Activated CD4-positive, alpha-beta T cell treated with anti-CD3 and anti-CD28 coated beads for 4 hours (primary cell): ENCODE measurements at places on chromosomes 4 and X.

GRCh38 chr4:37604461-37604860, 81.7 kb downstream of the RELL1 start:
- no peak for DNase-seq

- DNase-seq = no peak
These were observed 76.2 kb upstream of the GRXCR1 start for GRCh38 chr4:42816189-42816879.

DNA sequence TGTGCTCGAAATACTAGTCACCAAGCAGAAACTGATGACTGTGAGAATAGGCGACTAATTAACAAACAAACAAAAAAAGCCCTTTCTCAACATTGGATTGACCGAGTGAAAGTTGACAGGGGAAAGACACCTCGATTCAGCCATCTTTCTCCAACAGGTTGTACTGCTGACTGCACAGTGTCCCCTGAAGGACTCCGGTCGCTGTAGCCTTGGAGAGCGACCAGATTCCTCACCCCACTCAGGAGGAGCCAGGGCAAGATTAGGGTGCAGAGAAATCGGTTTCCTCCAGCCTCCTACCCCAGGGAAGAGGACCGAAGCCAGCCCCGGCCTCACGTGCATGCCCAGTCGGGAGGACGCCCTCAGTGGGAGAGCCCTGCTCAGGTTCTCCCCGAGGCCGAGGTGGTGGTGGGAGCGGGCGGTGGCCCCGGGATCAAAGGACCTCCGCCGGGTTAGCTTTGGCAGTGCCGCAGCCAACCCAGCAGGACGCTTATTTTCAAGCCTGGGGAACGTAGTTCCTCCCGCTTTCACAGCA, 1.1 kb upstream of the RAP1GDS1 start:
- no peak for DNase-seq

GRCh38 chr4:17058536-17058915, 160.1 kb upstream of the LDB2 start:
- no peak for DNase-seq

DNA sequence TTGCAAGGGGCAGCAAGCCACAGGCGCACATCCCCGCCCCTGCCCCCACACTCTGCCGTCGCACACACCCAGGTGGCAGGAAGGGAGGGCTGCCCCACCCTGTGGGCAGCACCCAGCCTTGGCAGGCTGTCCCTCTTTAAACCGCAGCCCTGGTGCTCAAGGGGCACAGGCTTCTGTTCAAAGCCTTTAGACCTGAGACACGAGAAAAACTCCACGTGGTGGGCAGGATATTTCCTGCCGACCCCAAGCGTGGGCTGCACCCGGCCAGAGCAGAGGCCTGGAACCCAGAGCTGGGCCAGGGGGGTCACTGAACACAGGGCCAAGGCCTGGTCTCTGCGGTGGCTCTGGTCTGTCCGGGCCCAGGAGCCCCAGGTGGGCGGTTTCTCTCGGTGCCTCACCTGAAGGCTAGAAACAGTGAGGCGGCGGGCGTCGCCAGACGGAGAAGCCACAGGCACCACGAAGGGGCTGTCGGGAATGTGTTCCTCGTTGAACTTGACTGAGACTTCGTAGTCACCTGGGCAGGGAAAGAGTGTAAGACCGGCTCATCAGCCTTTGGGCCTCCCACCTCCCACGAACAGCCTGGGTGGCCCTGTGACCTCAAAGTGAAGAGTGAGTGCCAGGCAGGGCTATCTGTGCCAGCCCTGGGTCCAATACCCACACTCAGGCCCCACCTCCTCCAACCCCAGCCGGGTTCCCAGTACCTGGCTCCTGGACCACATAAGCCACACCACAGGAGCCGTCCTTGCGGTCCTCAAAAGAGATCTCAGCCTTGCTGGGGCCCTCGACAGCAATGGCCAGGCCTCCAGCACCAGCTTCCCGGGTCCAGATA, 23.0 kb downstream of the FLNA start:
- DNase-seq = no peak

GRCh38 chr4:110787707-110788106, 164.8 kb upstream of the PITX2 start:
- DNase-seq = no peak

DNA sequence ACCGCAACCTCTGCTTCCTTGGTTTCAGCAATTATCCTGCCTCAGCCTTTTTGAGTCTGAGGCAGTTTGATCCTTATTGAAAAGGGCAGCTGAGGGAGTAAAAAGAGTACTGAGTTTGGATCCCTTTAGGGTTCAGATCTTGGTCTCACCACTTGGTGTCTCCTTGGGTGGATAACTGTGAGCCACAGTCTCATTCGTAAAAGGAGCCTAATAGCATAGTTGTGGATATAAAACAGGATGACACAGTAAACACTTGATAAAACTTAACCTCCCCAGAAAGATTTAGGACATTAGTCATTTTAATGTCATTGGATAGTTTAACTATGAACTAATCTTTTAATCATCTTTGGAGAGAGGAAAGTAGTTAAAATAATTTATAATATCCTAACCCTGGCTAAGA, 173.0 kb downstream of the ANK2 start:
- DNase-seq = no peak

- no peak for DNase-seq
These were observed 99.9 kb downstream of the AREG start for GRCh38 chr4:74544655-74545361.

GRCh38 chr4:111979921-111980320, 165.3 kb upstream of the FAM241A start:
- DNase-seq = no peak
